ENCODE measurements at places on chromosomes 12 and 14. TPM values are rescaled to one million over a fixed set of nuclear protein-coding genes. Genes with fewer than 3 reads are reported as not detected.
A peak's percentile ranks its signal among the peaks of the same experiment; 100 is the strongest.

GLIPR1L1 gene
- not detected for polyA plus RNA-seq

DNA sequence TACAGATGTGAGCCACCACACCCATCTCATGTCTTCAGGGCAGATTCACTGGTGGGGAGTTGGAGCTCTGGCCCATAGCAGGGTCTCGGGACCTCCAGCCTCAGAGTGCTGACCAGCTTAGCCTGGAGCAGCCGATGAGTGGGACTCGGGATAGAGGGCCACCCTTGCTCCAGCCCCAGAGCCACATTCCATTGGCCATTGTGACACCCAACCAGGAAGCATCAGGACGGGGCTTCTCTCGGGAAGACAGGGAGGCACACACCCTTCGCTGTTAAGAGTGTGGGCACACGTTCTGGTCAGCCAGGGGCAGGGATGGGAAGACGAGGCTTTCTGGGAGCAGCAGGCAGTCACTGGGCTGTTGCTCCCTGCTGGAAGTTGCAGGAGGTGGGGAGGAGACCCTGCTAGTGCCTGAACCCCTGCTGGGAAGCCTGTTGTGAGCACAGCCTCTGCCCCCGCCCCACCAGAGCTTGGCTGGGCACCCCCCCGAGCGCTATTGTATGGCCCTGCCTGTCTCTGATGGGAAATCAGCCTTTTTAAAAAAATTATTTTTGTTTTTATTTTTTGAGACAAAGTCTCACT is 1.6 kb downstream of the ADGRD1 start:
- H3K27me3 ChIP-seq: no peaks in the 10 kb centered on the region
- no peak for DNase-seq
- no peaks in the 10 kb centered on the region for H3K36me3 ChIP-seq
- H3K4me1 ChIP-seq: peaks cover 2% of the 10 kb centered on the region
- no peak overlapping the region for H3K27ac ChIP-seq
- H3K4me3 ChIP-seq: no peak overlapping the region

GRCh38 chr12:1790444-1790843 is 29.9 kb upstream of the LRTM2 start:
- no peaks in the 10 kb centered on the region for H3K36me3 ChIP-seq
- peaks cover 27% of the 10 kb centered on the region for H3K4me1 ChIP-seq
- no peak overlapping the region for H3K4me3 ChIP-seq
- DNase-seq: no peak
- peak overlapping the region; percentile 25 for H3K27ac ChIP-seq

DNA sequence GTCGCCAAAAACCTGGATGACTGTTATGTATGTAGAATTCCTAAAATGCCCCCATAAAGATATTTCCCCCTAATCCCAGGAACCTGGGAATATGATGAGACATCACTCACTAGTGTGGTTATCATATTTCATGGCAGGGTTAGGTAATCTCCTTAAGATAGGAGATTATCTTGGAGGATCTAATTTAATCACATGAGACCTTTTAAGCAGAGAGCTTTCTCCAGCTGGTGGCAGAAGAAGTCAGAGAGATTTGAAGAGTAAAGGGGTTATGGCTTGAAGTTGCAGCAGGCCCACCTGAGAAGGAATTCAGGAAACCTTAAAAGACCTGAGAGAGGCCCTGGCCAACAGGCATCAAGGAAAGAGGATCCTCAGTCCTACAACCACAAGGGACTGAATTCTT is 53.6 kb downstream of the DYRK2 start:
- H3K27me3 ChIP-seq: peaks cover 2% of the 10 kb centered on the region
- H3K4me1 ChIP-seq: peaks cover 28% of the 10 kb centered on the region
- no peak overlapping the region for H3K27ac ChIP-seq
- DNase-seq: no peak
- peaks cover 2% of the 10 kb centered on the region for H3K36me3 ChIP-seq

- DNase-seq: no peak
- no peak overlapping the region for H3K27ac ChIP-seq
- no peak overlapping the region for H3K4me3 ChIP-seq
- peaks cover 28% of the 10 kb centered on the region for H3K36me3 ChIP-seq
These were observed 36.2 kb upstream of the KCNH3 start for GRCh38 chr12:49502590-49502989.

GRCh38 chr14:68966872-68967301 is 12.2 kb downstream of the ACTN1 start:
- no peaks in the 10 kb centered on the region for H3K36me3 ChIP-seq
- H3K27me3 ChIP-seq: peaks cover 3% of the 10 kb centered on the region
- DNase-seq: no peak
- H3K4me3 ChIP-seq: no peak overlapping the region

DNA sequence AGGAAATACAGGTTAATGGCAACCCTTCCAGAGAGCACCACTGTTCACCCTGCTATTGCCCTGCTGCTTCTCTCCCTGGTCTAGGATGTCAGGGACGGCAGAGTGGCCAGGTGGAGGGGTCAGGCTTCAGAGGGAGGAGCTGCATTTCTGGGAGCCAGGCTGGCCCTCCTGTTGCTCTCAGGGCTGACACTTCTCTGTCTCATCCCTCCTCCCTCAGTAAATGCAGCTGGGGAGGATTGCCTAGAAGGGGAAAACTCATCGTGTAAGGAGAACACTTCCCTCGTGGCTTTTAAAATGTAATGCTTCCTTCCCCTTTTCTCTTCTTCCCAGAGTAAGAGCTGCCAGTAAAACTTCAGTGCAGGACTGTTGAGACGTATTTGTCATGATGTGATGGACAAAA is 20.8 kb downstream of the SUSD6 start:
- DNase-seq: no peak
- no peaks in the 10 kb centered on the region for H3K36me3 ChIP-seq
- H3K27me3 ChIP-seq: peaks cover 5% of the 10 kb centered on the region
- H3K4me3 ChIP-seq: no peak overlapping the region

DNA sequence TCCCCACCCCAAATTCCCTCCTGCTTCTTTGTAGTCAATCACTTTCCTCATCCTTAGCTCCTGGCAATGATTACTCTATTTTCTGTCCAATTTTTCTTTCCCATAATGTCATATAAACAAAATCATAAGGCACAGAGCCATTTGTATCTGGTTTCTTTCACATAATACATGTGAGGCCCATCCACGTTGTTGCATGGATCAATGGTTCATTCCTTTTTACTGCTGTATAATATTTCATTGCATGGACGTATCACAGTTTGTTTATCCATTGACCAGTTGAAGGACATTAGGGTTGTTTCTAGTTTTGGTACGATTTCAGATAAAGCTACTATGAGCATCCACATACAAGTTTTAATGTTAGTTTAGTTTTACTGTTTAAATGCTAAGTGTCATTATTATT is 13.7 kb upstream of the MED13L start:
- H3K27me3 ChIP-seq: peaks cover 2% of the 10 kb centered on the region
- peaks cover 4% of the 10 kb centered on the region for H3K36me3 ChIP-seq
- H3K4me1 ChIP-seq: no peaks in the 10 kb centered on the region
- no peak overlapping the region for H3K27ac ChIP-seq
- H3K4me3 ChIP-seq: no peak overlapping the region

- no peaks in the 10 kb centered on the region for H3K36me3 ChIP-seq
- H3K27me3 ChIP-seq: no peaks in the 10 kb centered on the region
- no peak overlapping the region for H3K4me3 ChIP-seq
- H3K4me1 ChIP-seq: no peaks in the 10 kb centered on the region
- no peak for DNase-seq
These were observed 669.8 kb upstream of the LRFN5 start for GRCh38 chr14:40936861-40937260.

- no peak overlapping the region for H3K4me3 ChIP-seq
- no peak overlapping the region for H3K27ac ChIP-seq
- H3K36me3 ChIP-seq: no peaks in the 10 kb centered on the region
- no peaks in the 10 kb centered on the region for H3K27me3 ChIP-seq
These were observed 35.3 kb downstream of the MAP1LC3B2 start for GRCh38 chr12:116594325-116595038.

DNA sequence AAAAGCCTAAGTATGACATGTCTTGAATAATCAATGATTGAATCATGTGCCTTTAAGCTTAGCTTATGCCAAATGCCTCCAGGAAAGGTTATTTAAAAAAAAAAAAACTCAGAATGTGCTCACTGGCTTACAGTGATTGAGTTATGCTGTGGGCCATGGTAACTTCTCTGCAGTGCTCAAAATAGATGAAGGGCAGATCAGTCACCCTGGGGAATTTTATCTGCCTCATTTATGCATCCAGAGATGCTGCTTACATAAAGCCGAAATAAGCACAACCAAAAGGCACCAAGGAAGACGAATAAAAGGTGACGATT is 118.7 kb upstream of the MDM1 start:
- peak overlapping the region; percentile 90 for H3K4me3 ChIP-seq
- no peak for DNase-seq
- peaks cover 6% of the 10 kb centered on the region for H3K36me3 ChIP-seq
- peaks cover 100% of the 10 kb centered on the region for H3K4me1 ChIP-seq
- no peaks in the 10 kb centered on the region for H3K27me3 ChIP-seq
- H3K27ac ChIP-seq: peak overlapping the region; percentile 96

NTN4 gene
- polyA plus RNA-seq: not detected

GRCh38 chr12:51018956-51019355 is 7.2 kb downstream of the SLC11A2 start:
- DNase-seq: no peak
- peak overlapping the region; percentile 10 for H3K27ac ChIP-seq
- peaks cover 26% of the 10 kb centered on the region for H3K4me1 ChIP-seq

KRT75 gene
- not detected for polyA plus RNA-seq

DNA sequence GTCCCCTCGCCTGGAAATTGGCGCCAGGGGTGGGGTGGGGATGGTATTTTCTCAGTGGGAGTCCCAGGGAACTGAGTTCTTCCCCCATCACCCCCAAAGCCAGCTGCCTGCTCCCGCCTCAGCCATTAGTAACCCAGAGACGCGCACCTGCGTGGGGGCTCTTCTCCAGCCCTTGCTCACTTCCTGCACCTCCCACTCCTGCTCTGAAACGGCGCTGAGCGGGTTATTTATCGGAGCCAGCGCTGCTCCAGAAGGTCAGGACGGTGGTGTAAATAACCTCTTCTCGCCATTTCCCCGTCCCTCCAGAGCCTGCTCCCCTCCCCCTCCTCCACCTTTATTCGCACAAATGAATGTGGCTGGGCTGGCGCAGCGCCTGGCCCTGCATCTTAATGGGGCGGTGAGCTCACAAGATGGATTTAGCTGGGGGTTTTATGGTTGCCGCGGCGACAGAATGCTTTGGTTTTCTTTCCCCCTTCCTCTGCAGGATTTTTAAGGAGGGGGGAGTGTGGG is 12.2 kb downstream of the GPR84 start:
- peaks cover 30% of the 10 kb centered on the region for H3K36me3 ChIP-seq
- no peaks in the 10 kb centered on the region for H3K4me1 ChIP-seq
- H3K4me3 ChIP-seq: no peak overlapping the region
- no peak overlapping the region for H3K27ac ChIP-seq

Measured in immature natural killer cell (primary cell).